Caudate nucleus (tissue), 63 donors: ENCODE measurements at places on chromosomes 7 and 10.

DNA sequence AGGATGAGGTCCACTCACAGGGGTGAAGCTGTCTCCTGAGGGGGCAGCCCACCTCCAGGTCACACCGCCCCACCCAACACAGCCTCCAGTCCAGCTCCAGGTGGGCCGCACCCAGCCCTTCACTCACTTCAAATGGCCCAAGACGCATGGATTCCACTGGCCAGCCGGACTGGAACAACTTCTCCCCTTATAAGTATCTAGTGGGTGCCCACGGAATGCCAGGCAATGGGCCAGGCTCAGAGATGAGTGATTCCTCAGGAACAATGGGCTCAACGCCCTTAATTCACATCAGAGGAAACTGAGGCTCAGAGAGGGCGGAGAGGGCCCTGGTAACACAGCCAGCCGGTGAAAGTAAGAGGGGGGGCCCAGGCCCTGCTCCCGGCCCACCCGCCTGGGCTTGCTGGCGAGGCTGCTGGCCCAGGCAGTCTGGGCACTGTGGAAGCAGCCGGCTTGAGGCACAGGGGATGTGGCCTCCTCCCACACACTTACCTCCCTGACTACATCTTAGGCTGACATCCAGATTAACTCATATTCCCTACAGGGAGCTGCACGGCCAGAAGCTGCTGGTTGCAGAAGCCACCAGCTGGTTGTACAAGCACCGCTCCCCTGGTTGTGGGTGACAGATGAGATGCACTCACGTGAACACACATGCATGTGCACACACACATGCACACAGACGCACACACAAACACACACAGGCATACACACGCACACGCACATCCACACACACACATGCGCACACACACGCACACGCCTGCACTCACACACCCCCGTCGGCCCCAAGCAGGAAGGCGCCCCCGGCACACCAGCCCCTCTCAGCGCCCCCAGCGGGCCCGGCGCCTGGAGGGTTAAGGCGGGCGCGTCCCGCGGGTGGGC is 1.0 kb upstream of the FAM20C start:
- no peak for DNase-seq

DNA sequence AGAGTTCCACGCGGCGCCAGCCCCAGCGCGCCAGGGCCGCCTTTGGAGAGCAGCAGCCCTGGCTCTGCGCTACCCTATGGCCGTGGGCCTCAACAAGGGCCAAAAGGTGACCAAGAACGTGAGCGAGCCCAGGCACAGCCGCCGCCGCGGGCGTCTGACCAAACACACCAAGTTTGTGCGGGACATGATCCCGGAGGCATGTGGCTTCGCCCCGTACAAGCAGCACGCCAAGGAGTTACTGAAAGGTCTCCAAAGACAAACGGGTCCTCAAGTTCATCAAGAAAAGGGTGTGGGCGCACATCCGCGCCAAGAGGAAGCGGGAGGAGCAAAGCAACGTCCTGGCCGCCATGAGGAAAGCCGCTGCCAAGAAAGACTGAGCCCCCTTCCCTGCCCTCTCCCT is 144.1 kb downstream of the SRPK2 start:
- no peak for DNase-seq

GRCh38 chr7:131219312-131220041 is 108.2 kb upstream of the MKLN1 start:
- DNase-seq = no peak

DNA sequence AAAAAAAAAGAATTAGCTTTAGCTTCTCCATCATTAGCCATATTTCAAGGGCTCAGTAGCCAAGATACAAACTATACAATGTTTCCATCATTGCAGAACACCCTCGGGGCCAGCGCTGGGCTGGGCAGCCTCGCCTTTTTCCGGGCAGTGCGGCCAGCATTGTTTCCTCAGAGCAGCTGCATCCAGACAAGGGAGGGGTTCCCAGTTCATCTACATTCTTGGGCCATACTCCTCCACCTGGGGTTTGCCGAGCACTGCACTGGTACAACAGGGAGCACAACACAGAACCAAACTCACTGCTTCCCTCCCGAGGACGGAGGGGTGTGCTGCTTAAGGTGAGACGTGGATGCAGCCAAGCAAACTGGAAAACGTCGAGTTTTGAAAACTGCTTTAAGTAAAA is 2.4 kb upstream of the PKD1L1 start:
- no peak for DNase-seq

- DNase-seq = no peak
Observed at GRCh38 chr10:29857843-29858701, 201.3 kb downstream of the JCAD start.

GRCh38 chr10:113423981-113424721 is 128.7 kb upstream of the HABP2 start:
- no peak for DNase-seq

DNA sequence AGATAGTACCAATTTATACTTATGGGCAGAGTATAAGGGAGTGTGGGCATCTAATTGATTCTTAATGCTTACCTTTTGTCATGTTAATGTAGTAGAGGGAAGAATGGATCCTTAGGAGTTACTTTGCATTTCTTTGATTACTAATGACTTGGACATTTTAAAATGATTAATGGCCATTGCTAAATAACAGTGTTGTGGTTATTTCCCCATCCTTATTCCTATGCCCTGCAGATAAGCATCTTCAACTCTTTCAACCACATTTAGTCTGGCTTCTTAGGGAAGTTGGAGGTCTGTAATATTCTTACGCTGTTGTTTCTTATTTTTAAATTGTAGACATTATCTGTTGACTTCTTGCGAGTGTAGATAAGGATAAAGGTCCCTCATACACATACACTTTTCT is 37.2 kb downstream of the KAT6B start:
- no peak for DNase-seq

DNA sequence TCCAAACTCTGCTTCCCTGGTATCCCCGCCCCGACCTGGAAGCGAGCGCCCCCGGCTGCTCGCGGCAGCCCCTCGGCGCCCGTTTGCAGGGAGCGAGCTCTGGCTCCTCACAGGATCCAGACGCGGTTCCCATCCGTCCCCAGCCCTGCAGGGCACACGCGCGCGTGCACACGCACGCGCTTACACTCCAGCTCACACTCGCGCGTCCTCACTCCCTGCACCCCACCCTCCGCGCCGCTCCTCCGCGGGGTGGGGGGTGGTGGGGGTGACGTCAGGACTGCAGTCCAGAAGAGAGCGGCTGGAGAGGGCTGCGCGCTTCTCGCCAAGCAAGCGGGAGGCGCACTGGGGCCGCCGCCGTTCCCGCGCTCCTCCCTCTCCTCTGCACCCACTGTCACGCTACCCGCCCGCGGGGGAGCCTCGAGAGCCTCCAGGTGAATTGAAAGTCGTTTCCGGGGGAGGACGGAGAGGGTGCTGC is 255.6 kb downstream of the OTUD1 start:
- no peak for DNase-seq

DNA sequence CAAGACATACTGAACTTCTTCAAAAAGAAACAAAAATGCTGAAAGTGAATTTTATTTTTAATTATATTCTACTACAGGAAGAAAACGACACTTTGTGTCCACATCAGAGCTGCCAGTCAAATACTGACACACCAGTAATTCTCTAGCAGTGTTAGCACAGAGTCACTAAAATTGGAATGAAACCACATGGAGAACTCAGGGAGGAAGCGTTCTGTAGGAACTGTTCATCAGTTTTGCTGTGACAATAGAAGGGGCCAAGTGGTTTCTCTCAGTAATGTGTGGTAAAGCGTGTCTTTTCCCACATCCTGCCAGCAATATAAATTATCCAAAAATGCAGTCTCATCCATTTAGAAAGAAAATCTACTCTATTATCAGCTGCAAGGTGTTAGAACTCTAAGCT is 683.3 kb downstream of the GRM8 start:
- no peak for DNase-seq

- no peak for DNase-seq
Observed at GRCh38 chr7:159143780-159144757, 598 bp downstream of the VIPR2 start.

- DNase-seq = no peak
Observed at GRCh38 chr10:50541921-50542320, 81.8 kb downstream of the SGMS1 start.

DNA sequence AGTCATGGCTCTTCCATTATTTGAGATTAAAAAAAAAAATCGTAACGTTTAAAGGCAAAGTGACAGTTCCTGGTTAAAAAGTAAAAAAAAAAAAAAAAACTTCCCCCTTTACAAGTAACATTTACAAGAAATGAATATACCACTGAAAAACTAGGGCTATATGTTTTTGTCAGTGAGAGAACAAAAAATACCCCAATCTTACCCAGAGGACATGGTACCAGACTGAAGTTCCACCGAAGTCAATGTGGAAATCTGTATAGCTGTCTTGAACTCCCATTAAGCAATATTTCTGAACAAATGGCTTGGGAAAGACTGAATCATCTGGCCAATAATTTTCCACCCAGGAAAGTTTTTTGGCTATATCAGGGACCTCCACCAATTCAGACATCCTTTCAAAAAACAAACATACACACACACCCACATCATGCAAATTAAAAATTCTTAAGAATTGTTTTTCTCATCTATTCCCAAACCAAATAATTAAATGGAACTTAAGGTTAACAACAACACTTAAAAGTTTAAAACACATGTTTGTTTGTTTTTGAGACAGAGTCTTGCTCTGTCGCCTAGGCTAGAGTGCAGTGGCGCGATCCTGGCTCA is 50.2 kb downstream of the KDM7A start:
- DNase-seq = no peak

GRCh38 chr10:78071857-78072179 is 38.2 kb downstream of the RPS24 start:
- DNase-seq = no peak

DNA sequence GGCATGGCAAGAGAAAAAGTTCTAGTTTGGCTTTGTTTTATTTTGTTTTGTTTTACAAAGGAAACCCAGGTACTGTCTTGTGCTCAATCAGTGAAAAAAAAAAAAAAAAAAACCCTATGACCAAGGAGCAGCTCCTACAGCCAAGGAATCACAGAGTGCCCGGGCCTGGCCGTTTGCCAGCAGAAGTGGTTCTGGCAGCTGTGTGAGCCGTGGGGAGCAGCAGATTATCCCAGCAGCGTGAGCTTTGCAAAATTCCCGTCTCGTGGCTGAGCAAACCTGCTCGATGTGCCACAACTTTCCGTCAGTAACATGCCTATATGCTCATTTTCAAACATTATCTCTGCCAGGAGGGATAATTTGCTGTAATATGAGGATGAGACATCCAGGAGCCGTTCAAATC is 293.7 kb downstream of the POU6F2 start:
- no peak for DNase-seq

GRCh38 chr7:85620936-85621685 is 434.3 kb upstream of the SEMA3D start:
- no peak for DNase-seq

GRCh38 chr7:100735730-100736129 is 2.3 kb downstream of the ZAN start:
- no peak for DNase-seq

GRCh38 chr7:11557627-11558026 is 274.4 kb downstream of the THSD7A start:
- DNase-seq = no peak

GRCh38 chr10:22135591-22135990 is 82.2 kb downstream of the EBLN1 start:
- no peak for DNase-seq
